NCI-H2029 (cell line): ENCODE measurements at places on chromosomes 12 and 14.
A peak's percentile ranks its signal among the peaks of the same experiment; 100 is the strongest.

- no peak for DNase-seq
These were observed 228.1 kb upstream of the CNTN1 start for GRCh38 chr12:40464121-40464520.

DNA sequence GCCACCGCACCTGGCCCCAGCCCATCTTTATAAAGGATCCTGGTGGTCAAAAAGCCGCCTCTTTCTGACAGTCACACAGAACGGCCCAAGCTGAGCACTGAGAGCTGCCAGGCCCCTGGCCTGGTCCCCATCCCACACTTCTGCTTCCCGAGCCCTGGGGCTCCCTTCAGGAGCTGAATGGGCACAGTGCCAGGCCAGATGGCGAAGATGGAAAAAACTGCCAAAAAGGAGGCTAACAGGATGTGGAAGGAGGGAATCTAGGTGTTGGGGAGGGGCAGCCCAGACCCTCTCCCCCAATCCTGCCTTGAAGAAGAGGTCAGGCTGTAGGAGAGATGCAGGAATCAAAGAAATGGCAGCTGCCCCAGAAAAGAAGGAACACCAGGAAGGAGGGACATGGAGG lies 5.0 kb downstream of the LPAR5 start:
- DNase-seq = no peak

- DNase-seq = no peak
These were observed 115.2 kb downstream of the PRICKLE1 start for GRCh38 chr12:42474391-42474790.

- DNase-seq = no peak
These were observed 264.6 kb downstream of the ALG10 start for GRCh38 chr12:34286934-34287333.

DNA sequence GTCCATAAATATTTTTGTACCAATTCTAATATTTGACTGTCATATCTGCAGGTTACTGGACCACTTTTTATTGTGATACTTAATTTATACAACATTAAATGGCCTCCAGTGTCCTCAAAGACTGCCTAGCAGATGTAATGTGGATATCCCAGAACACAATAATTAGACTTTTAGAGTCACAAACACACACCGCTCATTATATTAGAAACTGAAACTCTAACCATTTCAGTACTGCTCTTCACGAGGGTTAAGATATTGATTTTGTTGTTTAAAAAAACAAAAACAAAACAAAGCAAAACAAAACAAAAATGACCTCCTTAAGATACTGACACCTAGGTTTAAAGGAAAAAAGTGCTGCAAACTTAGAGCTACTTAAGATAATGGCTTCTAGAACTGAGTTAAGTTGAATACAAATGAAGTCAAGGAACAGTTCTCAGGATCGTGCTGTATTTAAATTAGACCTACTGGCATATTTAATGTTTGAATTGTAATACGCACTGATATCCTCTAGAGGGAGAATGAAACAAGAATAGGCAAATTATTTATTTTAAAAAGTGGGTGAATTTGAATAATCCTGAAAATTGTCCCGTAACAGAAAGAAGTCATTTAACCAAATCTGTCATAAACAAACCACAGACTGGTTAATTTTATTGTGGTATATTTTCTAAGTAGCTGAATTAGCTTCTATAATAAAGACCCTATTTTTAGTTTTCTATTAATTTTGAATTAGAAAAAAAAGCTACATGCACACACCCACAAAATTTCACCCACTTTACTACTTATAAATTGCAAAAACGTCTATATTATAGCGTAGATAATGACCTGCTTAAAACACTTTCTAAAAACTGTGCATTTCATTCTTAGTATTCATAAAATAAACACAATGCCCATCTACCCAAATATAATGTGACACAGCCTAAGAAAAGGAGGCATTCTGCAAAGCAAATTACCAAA lies 395.2 kb upstream of the DCN start:
- DNase-seq = peak; percentile 23

DNA sequence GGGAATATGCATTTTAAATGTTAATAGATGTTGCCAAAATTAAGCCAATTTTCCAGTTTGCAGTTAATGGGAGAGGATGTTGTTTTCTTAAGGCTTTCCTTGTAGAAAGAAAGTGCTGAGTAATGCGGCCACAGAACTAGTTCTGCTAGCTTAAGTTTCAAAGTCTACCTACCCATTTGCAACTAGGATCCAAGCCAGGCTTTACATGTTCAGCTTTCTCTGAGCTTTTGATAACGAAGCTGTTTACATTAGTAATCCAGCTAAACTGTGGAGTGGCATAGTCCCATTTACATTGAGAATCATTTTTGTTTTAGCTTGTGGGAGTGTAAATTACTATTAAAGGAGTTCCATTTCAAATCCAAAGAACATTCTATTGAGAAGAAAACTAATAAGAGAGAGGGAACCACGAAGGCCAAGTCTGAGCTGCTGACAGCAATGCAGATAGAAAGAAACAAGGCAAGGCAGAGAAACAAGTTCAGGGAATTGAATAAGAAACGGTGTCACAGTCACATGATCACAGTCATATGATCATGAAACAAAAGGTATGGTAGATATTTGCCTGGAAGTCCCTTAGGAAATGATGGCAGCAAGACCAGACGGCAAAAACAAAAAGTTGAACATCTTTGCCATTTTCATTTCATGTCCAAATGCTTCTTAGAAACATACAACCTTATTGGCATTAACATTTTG lies 274.9 kb downstream of the PAWR start:
- peak; percentile 2 for DNase-seq

GRCh38 chr12:64352181-64352580 lies 38.4 kb downstream of the C12orf56 start:
- no peak for DNase-seq

DNA sequence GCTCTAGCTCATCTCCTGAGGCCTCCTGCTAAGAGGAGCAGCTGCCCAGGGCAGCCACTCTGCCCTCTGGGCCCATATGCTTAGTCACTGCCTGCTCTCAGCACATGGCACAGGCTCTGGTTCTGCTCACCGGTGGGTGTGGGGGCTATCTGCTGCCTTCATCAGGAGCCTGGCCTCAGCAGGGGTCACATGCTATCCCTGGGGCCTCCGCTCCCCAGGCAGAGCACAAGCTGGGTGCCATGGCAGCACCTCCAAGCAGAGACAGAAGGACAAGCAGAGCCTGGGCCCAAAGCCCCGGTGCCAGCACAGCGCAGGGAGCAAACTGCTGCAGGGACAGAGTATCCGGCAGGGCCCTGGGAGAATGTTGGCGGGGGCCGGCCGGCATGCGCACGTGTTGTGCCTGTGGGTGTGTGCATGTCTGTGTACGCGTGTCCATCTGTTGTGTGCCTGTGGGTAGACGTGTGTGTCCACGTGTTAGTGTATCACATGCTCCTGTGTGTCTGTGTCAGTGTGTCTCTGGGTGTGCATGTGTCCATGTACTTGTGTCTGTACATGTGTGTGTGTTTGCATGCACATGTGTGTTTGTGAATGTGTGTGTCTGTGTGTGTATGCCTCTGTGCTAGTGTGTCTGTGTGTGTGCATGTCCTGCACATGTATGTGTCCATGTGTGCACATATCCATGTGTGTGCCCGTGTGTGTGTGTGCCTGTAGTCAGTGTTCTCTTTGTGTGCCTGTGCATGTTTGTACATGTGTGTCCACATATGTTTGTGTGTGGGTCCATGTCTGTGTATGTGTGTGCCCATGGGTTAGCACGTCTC lies 326.9 kb downstream of the TMEM121 start:
- DNase-seq = no peak

DNA sequence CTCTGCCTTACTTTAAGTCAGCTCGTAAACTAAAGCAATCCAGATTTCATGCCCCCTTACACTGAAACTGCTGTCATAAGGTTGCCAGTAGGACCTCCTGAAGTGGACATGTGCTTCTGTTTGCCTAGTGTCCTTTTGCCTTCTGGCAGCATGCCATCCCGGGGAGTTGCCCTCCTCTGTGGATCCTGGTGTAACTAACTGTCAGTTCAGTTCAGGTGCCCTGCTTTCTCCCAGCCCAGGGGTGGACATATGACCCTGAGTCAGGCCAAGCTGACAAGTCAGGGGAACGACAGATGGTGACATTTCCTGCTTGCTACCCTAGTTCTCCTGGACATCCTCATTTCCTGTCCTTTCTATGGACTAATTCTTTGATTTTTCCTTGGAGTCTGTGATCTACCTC lies 25.6 kb downstream of the AKAP6 start:
- DNase-seq = peak; percentile 99
